NCI-H345 (cell line): ENCODE measurements at places on chromosomes 6 and 20.

- DNase-seq = no peak
These were observed 447 bp downstream of the MCM3 start for GRCh38 chr6:52284131-52284459.

- DNase-seq = peak; percentile 99
These were observed at the start of gene PRPF6 for GRCh38 chr20:63980806-63981728. TSS of gene PRPF6 (plus strand) at chr20:63981132. CDS start at chr20:63981246, 114 bp downstream.

- DNase-seq = no peak
These were observed 17.9 kb downstream of the MDFI start for GRCh38 chr6:41656002-41656691.

DNA sequence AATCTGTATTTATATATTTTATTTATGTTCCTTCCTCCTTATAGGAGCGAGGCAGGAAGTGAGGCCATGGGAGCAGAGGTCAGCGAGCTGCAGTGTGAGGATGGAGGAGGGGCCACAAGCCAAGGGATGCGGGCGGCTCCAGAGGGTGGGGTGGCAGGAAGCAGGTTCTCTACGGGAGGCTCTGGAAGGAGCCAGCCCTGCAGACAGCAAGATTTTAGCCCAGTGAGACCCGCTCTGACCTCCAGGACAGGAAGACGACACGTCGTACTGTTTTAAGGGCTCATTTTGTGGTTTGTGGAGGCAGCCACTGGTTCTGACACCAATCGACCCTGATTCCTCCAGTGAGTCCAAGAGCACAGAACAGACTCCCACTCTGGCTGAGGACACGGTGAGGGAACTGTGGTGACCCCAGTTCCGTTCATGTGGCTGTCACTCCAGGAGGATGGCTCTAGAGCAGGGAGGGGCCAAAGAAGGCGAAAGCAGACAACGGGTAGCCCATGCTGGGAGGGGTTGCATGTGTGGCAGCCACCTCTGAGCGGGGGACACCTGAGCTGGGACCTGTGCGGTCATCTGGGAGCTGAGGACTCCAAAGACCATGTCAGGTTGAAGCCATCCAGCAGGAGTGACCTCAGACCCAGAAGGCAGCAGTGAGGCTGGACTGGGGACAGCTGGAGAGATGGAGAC is 100.1 kb upstream of the BHLHE23 start:
- DNase-seq = no peak

DNA sequence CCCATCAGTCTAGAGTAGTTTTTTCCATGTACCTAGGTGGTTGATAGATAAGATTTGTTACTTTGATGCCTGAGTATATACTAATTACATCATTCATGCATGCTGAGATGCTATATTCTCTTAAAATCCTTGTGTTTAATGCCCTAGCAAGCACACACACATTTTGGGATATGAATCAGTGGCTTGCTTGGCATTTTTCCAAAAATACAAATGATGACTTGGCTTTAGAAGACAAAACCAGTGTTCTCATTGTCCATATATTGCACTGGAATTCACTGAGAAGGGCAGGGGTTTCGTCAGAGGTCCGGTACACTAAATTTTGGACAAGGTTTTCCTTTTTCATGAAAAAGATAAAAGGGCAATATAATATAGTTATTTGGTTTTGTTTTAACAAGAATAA is 24.9 kb downstream of the GTPBP2 start:
- no peak for DNase-seq

GRCh38 chr6:56046576-56046975 is 171.2 kb upstream of the BMP5 start:
- DNase-seq = no peak

DNA sequence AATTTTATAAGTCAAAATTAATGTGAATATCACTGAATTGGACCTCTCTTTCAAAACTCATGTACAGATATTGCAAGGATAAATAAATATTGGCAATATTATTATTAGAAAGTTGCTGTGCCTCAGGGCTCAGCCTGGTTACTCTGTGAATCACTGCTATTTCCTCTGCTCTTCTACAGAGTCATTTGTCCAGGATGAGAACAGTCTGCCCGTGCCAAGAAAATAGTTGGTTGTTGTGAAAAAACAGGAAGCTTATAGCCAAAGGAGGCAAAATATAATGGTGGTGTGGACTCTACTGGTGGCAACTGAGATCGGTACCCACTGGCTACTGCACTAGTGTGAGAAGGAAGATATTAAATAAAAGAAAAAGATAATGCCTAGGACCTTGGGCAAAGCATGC is 93.6 kb downstream of the RIMS1 start:
- no peak for DNase-seq

DNA sequence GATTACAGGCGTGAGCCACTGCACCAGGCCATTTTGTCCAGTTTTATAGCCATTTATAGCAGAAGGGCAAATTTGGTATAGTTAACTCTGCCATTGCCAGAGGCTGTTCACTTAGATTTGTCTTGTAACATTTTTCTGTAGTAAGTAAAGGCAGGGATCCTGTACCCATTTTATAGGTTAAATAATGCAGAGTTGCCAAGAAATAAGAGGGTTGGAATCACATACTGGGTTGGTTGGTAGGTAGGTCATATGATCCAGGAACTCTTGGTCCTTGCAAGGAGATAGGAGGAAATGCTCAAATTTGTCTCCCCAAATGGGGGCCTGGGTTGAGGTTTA is 68.1 kb downstream of the SHLD1 start:
- no peak for DNase-seq

- DNase-seq = peak; percentile 87
These were observed 6.9 kb upstream of the BLCAP start for GRCh38 chr20:37534401-37535157.

- no peak for DNase-seq
These were observed 13.2 kb downstream of the SLCO4A1 start for GRCh38 chr20:62655282-62656196.
